ENCODE measurements at places on chromosomes 3 and 15. TPM values are rescaled to one million over a fixed set of nuclear protein-coding genes. Genes with fewer than 3 reads are reported as not detected.

The RFTN1 gene
- 47.7 TPM for total RNA-seq

The KBTBD13 gene
- total RNA-seq: not detected

The RAB6B gene
- total RNA-seq: 0.36 TPM

The IL17RD gene
- total RNA-seq: 13.6 TPM

The CCR1 gene
- total RNA-seq: 0.90 TPM

The HAUS2 gene
- total RNA-seq: 41.4 TPM

The AGTR1 gene
- total RNA-seq: 3.2 TPM

The COL8A1 gene
- total RNA-seq: 24.3 TPM

The C3orf22 gene
- total RNA-seq: not detected

The LRRN1 gene
- 1.7 TPM for total RNA-seq

The LSMEM2 gene
- not detected for total RNA-seq

The IGSF10 gene
- 8.0 TPM for total RNA-seq

The GPR149 gene
- not detected for total RNA-seq

The EPHA3 gene
- total RNA-seq: 0.98 TPM

The OSTN gene
- not detected for total RNA-seq

The CDC25A gene
- total RNA-seq: 0.90 TPM

The SMCO1 gene
- not detected for total RNA-seq

The BNIP2 gene
- 408 TPM for total RNA-seq

The JMJD7 gene
- 3.1 TPM for total RNA-seq

The LYZL4 gene
- total RNA-seq: not detected

The ERICH6 gene
- total RNA-seq: 0.41 TPM

The FBXO40 gene
- not detected for total RNA-seq

The LNP1 gene
- 11.0 TPM for total RNA-seq

The CCR2 gene
- not detected for total RNA-seq

The CTDSPL2 gene
- total RNA-seq: 108 TPM

Data from fibroblast of the aortic adventitia (primary cell).